ENCODE measurements at places on chromosomes 12 and 14.

DNA sequence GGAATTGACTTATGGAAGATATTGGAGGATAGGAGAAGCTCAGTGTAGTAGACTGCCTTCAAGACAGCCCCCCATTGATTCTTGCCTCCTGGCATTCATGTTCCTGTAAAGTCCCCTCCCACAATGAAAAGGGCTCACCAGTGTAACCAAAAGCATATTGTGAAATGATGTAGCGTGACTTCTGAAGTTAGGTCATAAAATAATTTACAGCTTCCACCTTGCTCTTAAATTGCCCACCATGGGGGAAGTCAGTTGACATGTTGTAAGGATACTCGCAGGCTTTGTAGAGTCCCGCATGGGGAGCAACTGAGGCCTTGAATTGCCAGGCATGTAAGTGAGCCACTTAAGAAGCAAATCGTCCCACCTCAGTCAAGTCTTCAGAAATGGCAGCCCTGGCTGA lies 25.1 kb downstream of the GTSF1 start:
- DNase-seq, result peak; percentile 67

DNA sequence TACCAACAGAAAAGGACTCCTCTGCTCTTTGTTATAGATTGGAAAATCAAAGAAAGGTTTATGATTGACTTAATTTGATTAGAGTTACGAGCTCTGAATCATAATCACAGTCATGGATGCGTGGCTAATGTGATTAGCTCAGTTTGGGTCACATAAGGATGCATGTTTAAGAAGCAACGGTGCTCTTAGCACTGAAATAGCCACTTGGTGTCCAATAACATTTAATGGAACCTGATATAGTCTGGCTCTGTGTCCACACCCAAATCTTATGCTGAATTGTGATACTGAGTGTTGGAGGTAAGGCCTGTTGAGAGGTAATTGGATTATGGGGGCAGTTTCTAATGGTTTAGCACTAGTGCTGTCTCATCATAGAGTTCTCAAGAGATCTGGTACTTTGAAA lies 501.6 kb downstream of the SLC6A15 start:
- no peak for DNase-seq

- no peak for DNase-seq
Measured at GRCh38 chr14:68331991-68332390, 460.9 kb downstream of the ZFP36L1 start.

- no peak for DNase-seq
Measured at GRCh38 chr12:106492857-106493256, 89.9 kb upstream of the RFX4 start.

GRCh38 chr14:70183991-70184390 lies 4.8 kb downstream of the SLC8A3 start:
- no peak for DNase-seq

GRCh38 chr14:73474952-73475351 lies 15.8 kb upstream of the RIOX1 start:
- DNase-seq, result no peak

DNA sequence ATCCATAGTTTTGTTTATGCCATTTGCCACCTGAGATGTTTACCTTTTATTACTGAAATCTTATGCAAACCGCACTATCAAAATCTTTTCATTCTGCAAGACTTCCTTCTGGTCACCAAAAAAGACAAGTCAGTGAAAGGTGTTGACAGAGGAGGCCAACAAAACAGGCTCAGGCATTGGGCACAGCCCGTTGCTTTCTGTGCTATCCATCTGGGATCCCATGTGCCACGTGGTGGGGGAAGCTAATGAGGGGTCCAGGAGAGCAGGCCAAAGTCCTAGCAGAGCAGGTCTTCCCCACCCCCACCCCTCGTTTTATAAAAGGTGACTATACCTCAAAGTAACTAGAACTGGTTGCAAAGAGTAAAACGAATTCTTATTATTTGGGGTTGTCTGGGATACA lies 1.2 kb downstream of the ALDH1L2 start:
- no peak for DNase-seq

- DNase-seq, result no peak
Measured at GRCh38 chr14:103555559-103556337, 6.7 kb downstream of the BAG5 start.

DNA sequence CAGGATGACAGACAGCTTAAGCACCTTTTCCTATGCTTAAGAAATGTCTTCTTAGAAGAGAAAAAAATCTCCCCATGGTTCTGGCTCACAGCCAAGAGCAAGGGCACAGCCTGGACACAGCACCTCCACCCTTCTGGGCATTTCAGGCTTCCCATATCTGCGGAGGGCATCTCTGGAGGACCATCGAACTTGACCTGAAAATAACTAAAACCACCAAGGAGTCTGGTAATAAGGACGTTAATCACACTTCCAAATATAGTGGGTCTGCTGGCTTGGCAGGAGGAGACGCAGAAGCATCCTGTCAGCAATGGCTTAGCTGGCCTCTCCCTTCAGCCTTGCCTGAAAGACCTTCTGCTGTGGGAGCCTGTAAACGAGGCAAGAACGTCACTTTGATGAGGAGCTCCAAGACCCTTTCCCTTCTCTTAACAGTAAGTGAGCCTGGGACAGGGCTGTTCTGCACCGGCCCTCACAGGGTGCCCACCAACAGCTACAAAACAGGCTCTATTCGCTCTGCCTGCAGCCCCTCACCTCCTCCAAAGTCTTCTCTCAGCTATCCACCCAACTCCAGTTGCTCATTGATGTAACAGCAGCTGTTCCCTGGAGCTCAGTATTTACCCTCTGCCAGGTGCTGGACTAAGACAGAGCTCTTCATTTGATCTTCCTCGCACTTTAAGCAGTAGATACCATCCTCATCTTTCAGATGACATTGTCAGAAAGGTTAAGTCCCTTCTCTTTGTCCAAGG lies 13.2 kb downstream of the SETD3 start:
- DNase-seq, result no peak

- DNase-seq, result no peak
Measured at GRCh38 chr14:64788706-64789105, 84.5 kb downstream of the PLEKHG3 start.

GRCh38 chr12:111445726-111446581 lies 40.2 kb downstream of the SH2B3 start:
- peak; percentile 52 for DNase-seq

DNA sequence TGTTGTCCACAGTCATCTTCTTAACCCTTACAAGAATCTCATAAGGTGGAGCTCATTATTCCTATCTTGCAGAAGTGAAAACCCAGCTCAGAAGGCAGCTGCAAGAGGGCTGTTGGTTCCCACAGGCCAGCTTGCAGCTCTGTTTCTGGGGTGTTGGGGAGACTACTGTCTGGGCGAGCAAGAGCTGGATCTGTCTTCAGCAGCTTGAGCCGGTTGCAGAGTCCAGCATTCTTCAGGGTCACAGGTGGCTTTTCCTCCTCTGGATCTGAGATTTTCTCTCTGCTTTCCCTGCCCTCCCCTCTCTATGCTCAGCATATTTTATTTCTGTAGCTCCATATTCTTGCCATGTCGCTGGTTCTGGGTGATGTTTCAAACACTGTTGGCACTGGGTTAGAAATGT lies 87.4 kb downstream of the PAPOLA start:
- DNase-seq, result no peak

DNA sequence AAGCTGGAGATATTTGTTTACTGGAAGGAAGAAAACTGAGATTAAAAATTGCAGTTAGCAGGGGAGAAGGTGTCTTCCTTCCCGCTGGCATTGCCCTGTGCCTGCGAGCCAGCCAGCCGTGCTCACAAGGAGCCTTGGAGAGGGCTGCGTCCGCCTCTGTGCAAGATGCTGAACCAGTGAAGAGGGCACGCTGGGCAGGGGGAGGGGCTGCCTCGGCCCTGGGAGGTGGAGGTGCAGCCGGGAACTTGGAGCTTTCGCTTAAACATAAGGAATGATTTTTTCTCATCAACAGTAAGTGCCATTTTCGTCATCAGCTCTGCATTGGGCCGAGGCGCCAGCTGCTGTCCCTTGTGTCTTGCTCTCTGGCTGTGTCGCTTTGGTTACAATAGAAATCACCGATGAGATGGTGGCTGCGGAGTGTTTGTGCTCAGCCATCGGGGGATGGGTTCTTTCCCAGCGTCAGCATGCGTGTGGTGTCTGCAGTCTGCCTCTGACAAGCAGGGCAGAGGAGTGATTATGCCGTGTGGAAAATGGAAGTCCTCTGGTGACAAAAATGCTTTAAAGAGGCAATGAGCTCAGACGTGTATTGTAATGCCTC lies 97.3 kb downstream of the ESR2 start:
- DNase-seq, result peak; percentile 41

DNA sequence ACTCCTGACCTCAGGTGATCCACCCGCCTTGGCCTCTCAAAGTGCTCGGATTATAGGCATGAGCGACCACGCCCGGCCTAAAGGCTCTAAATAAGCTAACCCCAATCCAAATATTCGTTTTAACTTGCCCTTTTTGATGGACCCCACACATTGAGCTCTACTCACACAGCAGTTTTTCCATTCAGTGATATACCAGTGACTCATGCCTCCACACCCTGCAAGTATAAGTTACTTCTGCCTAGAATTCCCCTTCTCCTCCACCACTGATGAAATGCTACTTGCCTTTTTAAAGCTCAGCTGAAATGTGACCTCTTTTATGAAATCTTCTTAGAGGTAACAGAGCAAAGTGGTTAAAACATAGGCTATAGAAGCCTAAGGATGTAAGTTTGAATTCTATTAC lies 68.8 kb downstream of the EXOC5 start:
- DNase-seq, result peak; percentile 2
